ENCODE measurements at places on chromosomes 1 and 21. TPM values are rescaled to one million over a fixed set of nuclear protein-coding genes. Genes with fewer than 3 reads are reported as not detected.

The DNAH14 gene
- 13.5 TPM for total RNA-seq

The LBR gene
- 55.7 TPM for total RNA-seq

The C1orf185 gene
- total RNA-seq: not detected

The EFHD2 gene
- total RNA-seq: 42.2 TPM

The KCNH1 gene
- 14.2 TPM for total RNA-seq

The MLLT11 gene
- total RNA-seq: 9.1 TPM

Data from fibroblast of villous mesenchyme (primary cell).